ENCODE measurements at places on chromosomes 3 and 15.

GRCh38 chr3:158974904-158975303 is 173.1 kb downstream of the MFSD1 start:
- no peak for DNase-seq

GRCh38 chr15:27706300-27706699 is 392.8 kb downstream of the OCA2 start:
- DNase-seq, result no peak

DNA sequence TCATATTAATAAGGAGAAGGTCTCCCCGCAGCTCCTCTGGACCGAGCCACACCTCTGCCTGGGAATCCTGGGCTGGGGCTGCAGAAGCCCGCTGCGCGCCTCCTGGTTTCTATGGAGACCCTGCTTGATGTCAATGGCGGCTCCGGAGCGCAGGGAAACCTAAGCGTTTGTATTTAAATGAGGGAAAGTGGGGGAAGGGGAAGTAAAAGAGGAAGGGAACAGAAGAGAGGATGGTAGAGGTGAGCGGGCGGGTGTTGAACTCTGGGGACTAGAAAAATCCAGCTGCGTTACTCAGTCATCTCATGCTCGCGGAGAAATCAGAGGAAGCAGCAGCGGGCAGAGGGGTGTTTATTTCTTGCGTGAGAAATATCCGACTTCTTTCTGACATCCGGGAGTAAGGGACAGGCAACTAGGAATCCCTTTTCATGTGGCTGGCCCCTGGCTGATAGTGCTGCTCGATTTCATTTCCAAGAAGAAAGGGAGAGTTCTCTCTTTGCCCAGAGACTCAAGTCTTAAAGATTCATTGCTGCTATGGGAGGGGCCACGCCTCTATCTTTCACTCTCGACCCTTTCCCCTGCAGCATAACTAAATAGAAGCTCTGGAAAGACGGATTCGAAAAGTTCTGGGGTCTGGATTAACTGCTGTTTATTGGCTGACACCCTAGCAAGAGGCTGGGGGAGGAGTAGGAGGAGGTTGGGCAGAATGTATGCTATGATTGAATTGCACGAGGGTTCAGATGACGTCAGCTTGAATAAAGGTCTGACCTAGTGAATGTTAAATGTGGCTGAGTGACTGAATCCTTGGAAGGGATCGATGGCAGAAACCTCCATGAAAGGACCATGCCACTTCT is 110.5 kb upstream of the GAP43 start:
- DNase-seq, result no peak

- no peak for DNase-seq
Observed at GRCh38 chr3:87958289-87958688, 100.5 kb downstream of the CGGBP1 start.

GRCh38 chr3:194939949-194940770 is 254.5 kb downstream of the FAM43A start:
- no peak for DNase-seq

DNA sequence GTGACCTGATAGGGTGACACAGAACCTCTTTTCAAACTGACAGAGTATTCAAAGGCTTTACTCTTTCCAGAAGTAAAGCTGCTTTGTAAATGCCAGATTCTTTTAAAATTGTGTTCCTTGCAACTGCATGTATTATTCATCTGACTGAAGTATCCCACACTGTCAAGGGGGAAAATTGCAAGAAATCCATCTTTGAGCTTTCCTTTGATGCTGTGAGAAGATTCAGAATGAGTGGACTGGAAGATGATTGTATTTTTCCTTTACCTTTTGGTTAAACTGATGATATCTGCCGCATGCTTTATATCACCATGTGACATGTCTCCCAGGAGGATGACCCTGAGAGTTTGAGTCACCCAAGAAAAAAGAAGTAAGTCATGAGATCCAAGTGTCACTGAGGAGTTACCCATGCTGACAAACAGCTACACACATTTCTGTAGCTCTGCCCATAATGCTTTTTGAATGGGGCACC is 250.8 kb upstream of the CBLB start:
- DNase-seq, result no peak

- DNase-seq, result no peak
Observed at GRCh38 chr3:149020839-149021252, 29.5 kb downstream of the GYG1 start.

DNA sequence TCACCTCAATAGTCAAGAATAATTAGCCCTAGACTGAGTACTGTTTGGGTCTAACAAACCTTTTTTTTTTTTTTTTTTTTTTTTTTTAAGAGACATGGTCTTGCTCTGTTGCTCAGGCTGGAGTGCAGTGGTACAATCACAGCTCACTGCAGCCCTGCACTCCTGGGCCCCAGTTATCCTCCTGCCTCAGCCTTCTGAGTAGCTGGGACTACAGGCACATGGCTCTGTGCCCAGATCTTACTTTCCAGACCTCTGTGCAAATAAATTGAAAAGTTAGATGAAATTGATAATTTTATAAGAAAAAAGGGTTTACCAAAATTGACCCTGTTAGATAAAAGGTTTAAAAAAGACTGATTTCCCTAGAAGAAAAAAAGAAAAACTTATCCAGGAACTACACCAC is 79.0 kb downstream of the NR2E3 start:
- no peak for DNase-seq

DNA sequence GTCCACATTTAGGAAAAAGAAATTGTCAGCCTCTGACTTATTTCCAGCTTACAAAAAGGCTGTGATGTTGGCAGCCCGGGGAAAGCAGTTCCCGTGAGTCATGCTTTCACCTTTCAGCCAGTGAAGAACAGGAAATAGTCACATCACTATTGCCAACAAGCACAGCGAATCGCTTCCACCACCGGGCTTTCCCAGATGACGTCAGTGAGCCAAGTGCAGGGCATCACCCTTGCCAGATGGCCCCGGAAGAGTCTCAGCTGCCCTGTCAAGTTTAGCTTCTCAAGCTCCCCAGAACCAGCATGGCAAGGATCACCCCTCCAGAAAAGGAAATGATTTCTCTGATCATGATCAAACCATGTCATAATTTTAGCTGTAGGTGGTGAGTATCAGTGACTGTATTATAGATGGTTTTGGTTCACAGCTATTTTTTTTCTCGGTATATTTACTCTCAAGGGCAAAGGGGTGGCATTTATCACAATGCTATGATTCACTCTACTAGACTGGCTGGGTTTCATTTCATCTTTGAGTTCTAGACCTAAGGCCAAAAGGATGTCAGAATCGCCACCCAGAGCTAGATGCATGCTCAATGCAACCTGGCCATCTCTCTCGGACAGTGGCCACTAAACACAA is 32.9 kb downstream of the B3GNT5 start:
- peak; percentile 75 for DNase-seq

DNA sequence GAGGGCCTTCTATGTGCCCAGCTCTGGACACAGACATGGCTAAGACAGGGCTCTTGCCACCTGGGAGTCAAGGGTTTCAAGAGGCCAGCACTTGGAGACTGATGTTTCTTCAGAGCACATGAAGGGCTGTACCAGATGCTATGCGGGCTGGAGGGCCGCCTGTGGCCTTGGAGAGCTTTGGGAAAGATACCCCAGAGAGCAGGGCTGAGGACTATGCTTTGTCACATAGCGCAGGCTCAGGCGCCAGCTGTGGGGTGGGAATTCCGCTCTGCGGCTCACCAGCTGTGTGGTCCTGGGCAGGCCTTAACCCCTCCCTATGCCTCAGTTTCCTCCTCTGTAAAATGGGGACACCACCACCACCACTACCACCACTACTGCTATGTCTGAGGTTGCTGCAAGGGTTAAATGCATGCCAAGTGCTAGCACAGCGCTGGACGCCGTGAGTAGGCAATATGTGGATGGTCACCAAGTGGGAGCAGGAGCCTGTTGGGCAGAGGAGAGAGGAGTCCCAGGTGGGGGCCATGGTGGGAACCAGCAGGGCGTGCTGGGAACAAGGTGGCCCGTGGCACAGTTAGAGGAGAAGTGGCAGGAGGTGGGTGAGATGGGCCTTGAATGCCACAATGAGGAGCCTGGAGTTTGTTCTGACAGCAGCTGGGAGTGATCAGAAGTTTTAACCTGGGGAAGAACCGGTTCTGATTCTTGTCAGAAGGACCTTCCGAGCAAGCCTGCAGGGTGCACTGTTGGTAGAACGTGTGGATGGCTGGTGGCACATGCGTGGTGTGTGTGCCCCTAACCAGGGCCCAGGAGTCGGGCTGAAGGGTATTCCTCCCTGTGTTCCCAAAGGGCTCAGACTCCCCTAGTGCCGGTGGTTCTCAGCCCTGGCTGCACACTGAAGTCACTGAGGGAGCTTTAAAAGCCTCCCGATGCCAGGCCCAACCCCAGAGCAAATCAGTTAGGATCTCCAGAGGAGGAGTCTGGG is 41.7 kb downstream of the FEM1B start:
- DNase-seq, result no peak

- DNase-seq, result no peak
Observed at GRCh38 chr3:73192036-73192738, 130.7 kb downstream of the EBLN2 start.

- DNase-seq, result no peak
Observed at GRCh38 chr3:174783502-174783901, 75.6 kb upstream of the NAALADL2 start.

DNA sequence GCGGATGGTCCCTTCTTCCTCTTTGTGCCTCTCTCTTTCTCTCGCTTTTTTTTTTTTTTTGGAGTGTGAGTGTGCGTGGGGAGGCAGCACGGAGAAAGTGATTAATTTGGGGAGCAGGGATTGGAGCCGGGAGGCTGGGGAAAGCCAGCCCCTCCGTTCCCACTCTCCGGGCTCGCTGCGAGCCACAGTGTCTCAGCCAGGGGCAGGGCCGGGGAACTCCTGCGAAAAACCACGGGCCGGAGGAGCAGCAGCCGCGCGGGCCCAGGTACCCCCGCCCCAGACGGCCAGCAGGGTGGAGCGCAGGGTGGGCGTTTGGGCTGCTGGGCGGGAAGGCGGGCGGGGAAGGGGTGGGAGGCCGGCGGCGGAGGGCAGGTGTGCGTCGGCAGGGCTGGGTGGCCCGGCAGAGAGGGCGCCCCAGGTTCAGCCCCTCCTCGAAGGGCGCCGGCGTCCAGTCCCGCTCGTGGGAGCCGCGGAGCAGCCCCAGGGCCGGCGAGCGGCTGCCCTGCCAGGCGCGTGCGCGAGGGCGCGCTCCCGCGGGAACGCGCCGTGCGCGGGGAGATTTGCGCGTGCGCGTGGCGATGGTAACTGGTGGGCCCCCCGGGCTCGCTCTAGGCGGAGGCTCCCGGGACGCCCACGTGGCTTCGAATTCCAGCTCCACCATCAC is 1.4 kb downstream of the CHL1 start:
- no peak for DNase-seq

DNA sequence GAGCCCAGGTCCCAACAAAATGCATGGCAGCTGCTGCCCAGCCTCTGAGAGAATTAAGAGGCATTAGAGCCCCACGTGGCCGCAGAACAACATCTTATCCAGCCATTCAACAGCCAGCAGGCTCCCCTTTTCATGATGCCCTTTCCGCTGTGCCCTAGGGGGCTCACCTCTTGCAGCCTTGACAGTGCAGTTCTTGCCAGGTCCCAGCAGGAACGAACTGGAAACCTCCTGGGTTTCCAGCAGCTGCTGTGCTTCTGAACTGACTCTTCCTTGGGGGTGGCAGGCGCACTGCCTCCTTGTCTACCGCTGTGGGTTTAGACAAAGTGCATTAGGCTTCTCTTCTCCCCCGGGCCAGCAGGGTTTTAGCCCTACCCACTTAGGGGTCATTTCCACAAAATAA is 85.2 kb downstream of the FAM174B start:
- no peak for DNase-seq

- DNase-seq, result no peak
Observed at GRCh38 chr3:114078126-114078525, 21.6 kb downstream of the QTRT2 start.

- DNase-seq, result no peak
Observed at GRCh38 chr3:126523745-126524428, at the start of gene CHST13. Gene CHST13, plus strand, starts transcription at chr3:126524155. Its CDS starts 178 bp downstream, at chr3:126524333.

GRCh38 chr15:41581110-41581509 is 22.1 kb downstream of the TYRO3 start:
- DNase-seq, result no peak

- DNase-seq, result no peak
Observed at GRCh38 chr15:29731865-29732264, 90.4 kb downstream of the TJP1 start.

DNA sequence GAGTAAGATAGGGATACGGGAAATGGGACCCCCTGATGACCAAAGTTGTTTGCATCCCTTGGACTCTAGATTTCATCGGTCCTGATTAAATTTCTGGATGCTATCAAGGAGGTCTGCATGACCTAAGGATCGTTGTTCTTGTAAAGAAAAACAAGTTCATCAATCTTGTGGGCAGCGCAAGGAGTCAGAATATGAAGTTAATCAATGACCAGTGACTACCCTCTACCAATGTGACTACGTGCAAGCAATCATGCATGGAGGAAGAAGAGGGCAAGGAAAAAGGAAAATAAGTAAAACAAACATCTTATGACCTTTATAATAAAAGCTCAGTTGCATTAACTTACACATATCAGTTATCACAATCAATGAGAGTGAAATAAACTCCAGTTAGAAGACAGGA is 139.7 kb downstream of the RTP4 start:
- DNase-seq, result no peak

- no peak for DNase-seq
Observed at GRCh38 chr3:31878231-31878838, 102.7 kb downstream of the OSBPL10 start.

- DNase-seq, result no peak
Observed at GRCh38 chr3:117631781-117632180, 922.2 kb downstream of the TUSC7 start.

GRCh38 chr3:111542611-111543300 is 759 bp downstream of the CD96 start:
- DNase-seq, result no peak

- DNase-seq, result no peak
Observed at GRCh38 chr3:66722675-66723074, 221.9 kb upstream of the LRIG1 start.

- no peak for DNase-seq
Observed at GRCh38 chr3:56673781-56674457, 9.1 kb downstream of the TASOR start.

DNA sequence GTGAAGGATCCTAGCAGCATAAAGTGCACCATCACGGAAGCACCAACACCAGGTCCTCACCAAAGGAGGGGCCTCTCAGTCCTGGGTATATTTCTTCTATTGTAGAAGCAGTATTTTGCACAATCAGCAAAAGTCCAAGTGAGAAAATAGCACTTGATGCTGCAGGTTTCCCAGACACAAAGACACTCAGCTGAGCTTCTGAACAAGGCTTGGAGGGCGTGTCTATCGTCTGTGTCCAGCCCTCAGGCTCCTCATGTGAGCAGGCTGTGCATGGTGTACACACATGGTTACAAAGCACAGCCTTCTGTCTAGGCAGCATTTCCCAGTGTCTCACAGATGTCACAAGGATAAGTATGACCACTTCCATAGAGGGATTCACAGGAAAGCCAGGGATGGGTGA is 98.3 kb upstream of the SPATA12 start:
- DNase-seq, result no peak

GRCh38 chr3:182451871-182452270 is 341.4 kb upstream of the ATP11B start:
- no peak for DNase-seq

- DNase-seq, result no peak
Observed at GRCh38 chr3:196596355-196596754, 27.9 kb downstream of the FBXO45 start.

- peak; percentile 37 for DNase-seq
Observed at GRCh38 chr15:60844511-60845174, 365.7 kb upstream of the ICE2 start.
